Activated CD8-positive, alpha-beta memory T cell treated with anti-CD3 and anti-CD28 coated beads for 24 hours (primary cell): ENCODE measurements at places on chromosomes 3 and 15.

DNA sequence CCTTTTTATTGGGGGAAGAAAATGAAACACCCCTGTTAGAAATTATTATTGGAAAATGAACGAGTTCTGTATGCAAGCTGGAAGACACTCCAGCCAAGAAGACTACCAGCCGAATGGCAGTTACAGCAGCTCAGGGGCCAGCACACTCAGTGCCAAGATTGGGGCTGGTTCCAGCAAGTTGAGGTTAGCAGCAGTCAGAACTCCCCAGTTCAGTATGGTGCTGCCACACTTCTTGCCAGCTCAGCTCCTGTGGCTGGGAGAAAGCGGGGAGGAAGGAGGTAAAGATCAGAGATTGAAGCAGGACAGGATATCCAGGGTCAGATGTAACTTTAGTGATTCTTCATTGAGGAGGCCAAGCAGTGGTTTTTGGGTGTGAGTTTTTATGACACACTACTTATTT is 280.2 kb upstream of the NR2E3 start:
- DNase-seq: no peak

DNA sequence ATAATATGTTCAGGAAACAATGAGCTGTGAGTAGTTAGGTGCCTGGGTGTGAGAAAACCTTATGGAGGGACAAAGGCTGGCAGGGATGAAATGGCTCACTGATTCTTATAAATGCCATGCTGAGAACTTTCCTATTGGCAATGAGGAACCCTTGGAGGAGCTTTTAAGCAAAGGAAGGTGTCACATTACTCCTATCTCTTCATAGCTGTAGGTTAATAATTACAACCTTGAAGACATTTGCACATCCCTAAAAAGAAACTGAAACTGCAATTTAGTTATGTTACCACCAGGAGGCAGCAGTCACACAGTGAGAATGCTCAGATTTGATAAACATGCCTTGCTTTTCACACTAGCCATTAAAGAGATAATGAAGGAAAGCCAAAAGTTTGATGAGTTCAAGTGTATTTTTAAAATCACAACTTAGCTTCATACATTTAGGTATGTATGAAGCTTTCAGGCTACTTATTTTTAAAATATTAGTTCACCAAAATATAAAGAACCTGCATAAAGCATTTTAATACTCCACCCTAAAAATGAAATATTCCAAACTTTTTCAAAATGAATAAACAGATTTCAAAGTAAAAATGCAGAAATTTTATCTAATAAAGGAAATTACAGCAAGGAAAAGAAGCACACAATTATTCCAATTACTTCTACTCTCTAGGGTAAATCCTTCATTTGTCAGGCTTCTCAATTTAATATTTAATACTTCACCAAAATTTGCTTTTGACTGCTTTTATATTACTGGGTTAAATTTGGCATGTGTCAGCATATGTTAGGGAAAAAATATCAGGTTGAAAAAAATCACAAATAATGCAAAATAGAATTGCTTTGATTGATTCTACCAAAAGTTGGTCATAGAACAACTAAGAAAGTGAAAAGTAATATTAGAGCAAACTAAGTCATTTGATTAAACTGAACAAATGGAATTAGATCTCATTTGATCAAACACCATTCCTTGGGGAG is 136.9 kb upstream of the SLC2A2 start:
- DNase-seq: no peak

DNA sequence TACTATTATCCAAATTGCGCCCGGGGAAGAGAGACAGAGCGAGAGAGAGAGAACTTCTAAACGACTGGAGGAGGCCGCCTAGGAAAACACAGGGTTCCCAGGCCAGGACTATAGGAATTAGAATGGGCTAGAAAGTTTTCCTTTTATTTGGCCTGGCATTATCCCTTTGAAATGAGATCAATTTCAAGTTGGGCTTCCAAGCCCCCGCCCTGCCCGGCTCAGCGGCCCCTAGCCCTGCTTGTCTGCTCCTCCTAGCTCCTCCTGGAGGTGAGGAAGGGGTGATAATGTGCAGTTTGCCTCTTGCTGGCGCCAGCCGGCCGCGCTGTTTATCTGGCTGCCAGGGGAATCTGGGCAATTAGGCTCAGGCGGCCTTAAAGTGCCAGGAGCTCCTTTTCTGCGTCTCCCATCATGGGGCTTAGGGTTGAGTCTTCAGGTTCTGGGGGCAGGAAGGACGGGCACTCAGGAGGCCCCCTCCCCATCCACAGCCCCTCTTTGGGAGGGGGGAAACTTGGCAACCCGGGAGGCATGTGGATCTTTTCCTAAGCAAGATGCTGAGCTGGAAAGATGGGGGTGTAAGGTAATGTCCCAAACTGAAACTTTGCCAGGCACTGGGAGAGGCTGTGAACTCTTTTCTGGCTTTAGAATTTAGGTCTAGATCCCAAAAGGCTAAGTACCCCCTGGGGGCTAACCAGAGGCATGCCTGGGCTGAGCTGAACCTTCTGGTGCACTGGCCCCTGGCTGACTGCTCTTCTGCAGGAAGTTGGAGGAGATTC is 5.5 kb downstream of the SMAD6 start:
- no peak for DNase-seq

DNA sequence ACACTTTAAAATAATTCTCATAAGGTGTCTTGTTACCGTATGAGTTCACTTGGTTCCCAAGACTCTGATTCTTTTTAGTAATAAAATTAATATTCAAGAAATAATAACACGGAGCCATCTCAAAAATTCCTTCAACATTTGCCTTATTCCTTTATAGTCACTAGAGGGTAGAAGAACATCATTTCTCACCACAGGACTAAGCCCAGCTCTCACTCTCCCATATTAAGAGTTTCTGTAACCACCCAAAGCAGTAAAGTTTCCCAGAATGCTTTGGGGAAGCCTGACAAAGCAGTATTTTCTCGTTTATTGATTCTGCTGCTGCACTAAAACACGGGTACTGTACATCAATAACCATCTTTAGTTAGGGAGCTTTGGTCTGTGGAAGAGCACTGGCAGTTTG is 114.9 kb downstream of the MCTP2 start:
- DNase-seq: no peak

DNA sequence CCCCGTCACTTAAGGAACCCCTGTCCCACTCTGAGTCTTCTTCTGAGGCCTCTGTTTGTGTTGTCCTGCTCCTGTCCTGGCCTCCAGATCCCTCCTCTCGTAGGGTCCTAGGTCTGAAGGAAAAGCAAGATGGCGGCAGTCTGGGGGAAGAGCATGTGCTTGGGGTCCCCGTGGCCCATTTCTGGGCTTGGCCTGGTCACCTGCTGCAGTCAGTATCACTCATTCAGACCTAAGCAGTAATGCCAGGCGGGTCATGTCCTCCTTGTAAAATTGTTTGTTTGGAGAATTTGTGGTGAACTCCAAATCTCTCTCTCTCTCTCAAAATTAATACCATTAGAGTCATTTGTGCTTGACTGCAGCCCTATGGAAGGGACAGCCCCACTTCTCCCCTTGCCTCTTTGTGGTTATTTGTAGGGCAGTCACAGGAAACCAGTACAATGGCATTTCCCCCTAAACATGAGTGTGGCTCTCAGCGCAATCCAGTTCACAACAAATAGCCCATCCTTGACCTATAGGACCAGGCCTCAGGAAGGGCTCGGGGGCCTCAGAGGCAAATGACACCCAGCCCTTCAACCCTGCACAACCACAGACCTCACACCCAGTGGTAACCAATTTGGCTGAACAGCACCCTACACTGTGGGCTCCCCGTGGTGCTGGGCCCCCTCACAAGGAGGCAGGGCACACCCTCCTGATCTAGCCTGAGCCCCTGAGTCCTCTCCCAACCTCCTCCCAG is 173.5 kb downstream of the OR4M2 start:
- no peak for DNase-seq

GRCh38 chr15:68843425-68844311 is 23.0 kb upstream of the ANP32A start:
- DNase-seq: peak; percentile 68

DNA sequence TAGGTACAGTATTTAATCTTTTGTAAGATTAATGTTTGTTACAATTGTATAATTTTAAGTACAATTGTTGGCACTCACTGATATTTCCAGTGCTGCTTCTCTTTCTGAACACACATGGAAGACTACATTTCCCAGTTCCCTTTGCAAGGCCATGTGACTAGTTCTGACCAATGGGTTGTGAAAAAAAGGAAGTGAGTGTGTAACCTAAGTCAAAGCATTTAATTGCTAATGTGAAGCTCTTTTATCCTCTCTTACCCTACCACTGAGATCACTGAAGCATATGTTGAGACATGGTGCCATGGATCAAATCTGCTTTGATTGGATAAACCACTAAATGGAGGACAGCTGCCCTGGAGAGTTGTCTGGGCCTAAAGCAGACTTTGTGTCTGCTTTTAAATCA is 83.9 kb upstream of the PLXND1 start:
- no peak for DNase-seq

GRCh38 chr3:29822071-29822470 is 541.2 kb downstream of the RBMS3 start:
- no peak for DNase-seq

- no peak for DNase-seq
Observed at GRCh38 chr3:54632326-54632665, 295.6 kb downstream of the LRTM1 start.

DNA sequence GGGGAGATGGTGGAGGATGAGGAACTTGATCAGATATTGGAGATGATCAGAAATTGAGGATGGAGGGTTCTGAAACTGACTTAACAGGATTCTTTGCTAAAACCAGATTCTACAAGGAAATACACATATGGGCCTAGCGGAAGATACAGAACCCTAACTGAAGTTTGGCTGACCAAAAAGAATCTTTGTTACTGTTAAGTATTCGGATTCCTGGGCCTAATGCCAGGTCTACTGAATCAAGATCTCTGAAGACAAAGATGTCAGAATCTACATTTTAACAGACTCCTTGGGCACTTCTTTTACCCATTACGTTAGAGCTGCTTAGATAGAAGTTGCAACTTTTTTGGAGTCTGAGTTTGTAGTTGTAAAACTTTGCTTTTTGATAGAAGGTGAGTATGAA is 137.7 kb downstream of the FNDC3B start:
- no peak for DNase-seq

- no peak for DNase-seq
Observed at GRCh38 chr3:94587291-94587690, 524.4 kb downstream of the NSUN3 start.

GRCh38 chr3:72449551-72449950 is 398.7 kb downstream of the SHQ1 start:
- no peak for DNase-seq

GRCh38 chr3:176302271-176302670 is 895.0 kb downstream of the TBL1XR1 start:
- DNase-seq: no peak

DNA sequence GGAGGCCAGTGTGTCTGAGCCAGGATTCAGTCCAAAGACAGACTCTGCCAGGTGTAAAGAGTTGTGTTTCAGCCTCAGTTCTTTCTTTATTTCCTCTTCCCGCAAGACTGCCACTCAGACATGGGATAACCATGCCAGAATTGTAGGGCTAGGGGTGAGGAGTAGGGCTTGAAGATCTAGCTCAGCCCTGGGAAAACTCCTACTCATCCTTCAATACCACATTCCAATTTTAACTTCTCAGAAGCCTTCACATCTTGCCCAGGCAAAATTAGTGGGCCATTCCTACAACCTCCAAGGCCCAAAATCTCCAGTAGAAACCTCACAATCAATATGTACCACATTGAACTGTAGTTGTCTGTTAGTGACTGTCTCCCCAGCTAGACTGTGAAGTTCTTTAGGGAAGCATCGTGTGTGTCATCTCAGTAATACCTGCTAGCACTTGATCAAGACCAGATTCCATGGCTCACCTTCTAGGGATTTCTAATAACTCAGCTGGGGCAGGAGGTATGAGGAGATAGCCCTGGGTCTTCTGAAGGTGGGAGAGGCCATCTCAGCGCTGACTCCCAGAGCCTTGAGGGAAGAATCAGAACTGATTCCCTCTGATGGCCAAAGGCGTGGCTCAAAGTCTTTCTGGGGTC is 19.7 kb downstream of the HRH1 start:
- no peak for DNase-seq

- no peak for DNase-seq
Observed at GRCh38 chr3:73547427-73548248, 77.1 kb downstream of the PDZRN3 start.

DNA sequence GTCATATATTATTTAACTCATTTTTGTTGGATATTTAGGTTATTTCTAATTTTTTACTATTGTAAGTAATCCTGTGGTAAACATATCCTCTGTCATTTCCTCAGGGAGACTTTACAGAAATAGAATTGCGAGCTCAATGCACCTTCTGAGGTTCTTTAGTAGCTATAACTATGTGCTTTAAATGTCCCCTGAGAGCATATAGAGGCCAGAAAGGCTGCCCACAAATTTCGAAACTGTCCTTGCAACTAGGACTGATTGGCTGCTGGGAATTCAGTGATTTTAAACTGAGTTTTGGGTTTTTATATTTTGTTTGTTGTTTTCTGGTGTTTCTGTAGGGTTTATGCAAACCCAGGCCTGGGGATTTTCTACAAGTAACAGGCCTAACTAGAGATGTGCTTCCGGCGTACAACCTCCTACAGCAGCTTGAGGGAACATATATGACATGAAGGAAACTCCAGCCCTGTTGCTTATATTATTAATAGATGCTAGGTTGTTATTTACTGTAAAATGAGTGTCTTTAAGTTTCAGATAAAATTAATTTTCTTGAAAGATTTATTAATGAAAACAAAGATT is 29.1 kb upstream of the P4HTM start:
- DNase-seq: no peak

GRCh38 chr15:41512940-41513505 is 604 bp downstream of the LTK start:
- no peak for DNase-seq

GRCh38 chr3:96478496-96478895 is 335.9 kb upstream of the EPHA6 start:
- no peak for DNase-seq

GRCh38 chr3:41502023-41502422 is 302.7 kb downstream of the CTNNB1 start:
- DNase-seq: no peak

GRCh38 chr15:71219645-71220044 is 104.4 kb downstream of the THSD4 start:
- DNase-seq: no peak

DNA sequence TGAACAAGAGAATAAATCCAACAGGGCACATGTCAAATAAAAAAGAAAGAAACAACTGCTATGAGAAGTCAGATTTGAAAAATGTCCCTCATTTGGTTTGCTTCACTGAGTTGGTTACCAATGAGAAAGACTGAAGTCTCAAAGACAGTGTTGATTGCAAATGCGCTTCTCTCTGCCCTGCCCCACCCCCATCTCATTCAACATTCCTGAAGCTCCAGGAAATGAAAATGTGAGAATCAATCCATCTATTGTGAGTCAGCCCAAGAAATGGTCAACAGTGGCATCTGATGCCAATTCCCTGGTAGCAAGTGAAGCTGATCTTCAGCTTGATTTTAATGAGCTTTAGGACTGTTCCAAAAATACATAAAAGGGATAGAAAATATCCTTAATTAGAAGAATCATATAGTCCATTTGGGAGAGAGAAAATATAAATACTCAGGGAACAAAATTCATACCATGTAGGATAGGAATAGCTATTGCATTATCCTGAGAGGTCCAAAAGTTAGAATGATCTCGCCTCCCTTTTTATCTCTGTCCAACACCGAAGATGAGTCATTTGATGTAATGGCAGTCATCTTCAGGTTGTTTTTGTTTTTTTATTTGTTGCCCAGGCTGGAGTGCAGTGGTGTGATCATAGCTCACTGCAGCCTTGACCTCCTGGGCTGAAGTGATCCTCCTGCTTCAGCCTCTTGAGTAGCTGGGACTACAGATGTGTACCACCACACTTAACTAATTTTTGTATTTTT is 200.3 kb upstream of the UMPS start:
- DNase-seq: no peak

GRCh38 chr3:10547413-10547812 is 42.0 kb upstream of the ATP2B2 start:
- no peak for DNase-seq
